Vagina (tissue), 2 donors: ENCODE measurements at places on chromosomes 12 and 14.

GRCh38 chr14:98819867-98820206, 452.2 kb downstream of the BCL11B start:
- DNase-seq, result no peak

DNA sequence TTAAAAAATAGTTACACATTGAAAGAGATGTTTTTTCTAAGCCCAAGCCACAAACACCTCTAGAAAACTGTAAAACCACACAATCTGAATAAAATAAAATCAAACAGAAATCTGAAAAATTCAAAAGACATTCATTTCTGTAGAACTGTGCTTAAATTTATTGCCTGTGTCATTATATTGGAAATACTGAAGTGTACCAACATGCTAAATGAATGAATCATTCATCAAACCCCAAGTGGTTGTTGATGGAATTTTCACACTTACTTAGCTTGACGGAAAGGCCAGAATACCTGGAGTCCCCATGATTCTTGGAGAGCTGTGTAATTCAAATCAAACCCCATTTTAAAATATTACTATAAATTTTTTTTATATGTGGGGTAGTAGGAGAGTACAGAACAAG, 2.7 kb downstream of the KITLG start:
- DNase-seq, result no peak

- no peak for DNase-seq
These were observed 99.8 kb downstream of the AKAP6 start for GRCh38 chr14:32428875-32429274.

DNA sequence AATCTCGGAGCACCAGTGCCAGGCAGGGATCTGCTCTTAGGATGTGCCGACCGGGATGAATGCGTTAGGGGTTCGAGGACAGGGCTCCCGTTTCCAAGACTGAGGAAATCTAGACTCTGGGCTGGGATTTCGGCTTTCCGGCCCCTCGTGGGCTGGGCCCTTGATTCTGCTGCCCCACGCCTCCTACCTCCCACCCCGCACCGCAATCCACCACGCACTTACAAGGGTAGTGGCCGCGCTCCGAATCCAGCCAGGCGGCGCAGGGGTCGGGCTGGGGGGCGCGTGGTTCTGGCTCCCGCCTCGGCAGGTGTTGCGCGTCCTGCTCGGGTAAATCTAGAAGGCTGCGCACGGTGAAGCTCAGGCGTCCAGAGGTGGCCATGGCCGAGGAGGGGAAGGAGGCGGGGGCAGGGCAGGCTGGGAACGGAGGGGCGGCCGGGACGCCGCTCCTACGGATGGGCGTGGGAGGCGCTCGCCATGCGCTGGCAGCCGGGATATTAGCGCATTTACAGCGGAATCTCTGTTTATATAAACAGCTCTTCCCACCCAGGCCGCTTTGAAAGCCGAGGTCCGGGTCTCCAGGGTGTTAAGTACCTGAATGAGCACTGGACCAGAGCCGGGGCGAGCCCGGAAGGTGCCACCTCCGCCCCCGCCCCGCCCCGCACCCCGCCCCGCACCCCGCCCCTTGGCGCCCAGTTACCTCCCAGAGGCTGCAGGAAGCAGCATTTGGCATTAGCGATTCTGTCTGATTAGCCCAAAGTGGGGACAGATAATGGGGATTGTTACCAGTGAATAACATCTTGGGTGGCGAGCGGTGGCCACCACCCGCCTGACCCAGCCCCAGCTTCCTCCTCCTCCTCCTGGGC, at the start of gene NKX2-8:
Gene NKX2-8, minus strand, starts transcription at position 604 of the 863 bp plus-strand sequence. Its CDS starts 225 bp downstream, at position 379.
- DNase-seq, result no peak

- DNase-seq, result no peak
These were observed 247.1 kb downstream of the MSRB3 start for GRCh38 chr12:65525491-65526141.
